Thoracic aorta (tissue), 2 donors: ENCODE measurements at places on chromosomes 2 and 18.

- no peaks in the 10 kb centered on the region for H3K27me3 ChIP-seq
- no peak for DNase-seq
- no peaks in the 10 kb centered on the region for H3K36me3 ChIP-seq
These were observed 117.2 kb upstream of the KLF7 start for GRCh38 chr2:207282916-207283315.

GRCh38 chr2:67416136-67416535, 19.0 kb downstream of the ETAA1 start:
- no peak overlapping the region for H3K27ac ChIP-seq
- no peaks in the 10 kb centered on the region for H3K27me3 ChIP-seq
- no peaks in the 10 kb centered on the region for H3K36me3 ChIP-seq
- no peak overlapping the region for H3K4me3 ChIP-seq
- no peaks in the 10 kb centered on the region for H3K4me1 ChIP-seq

- no peaks in the 10 kb centered on the region for H3K36me3 ChIP-seq
- no peak for DNase-seq
- H3K4me3 ChIP-seq, result no peak overlapping the region
- H3K4me1 ChIP-seq, result no peaks in the 10 kb centered on the region
- H3K27ac ChIP-seq, result no peak overlapping the region
- no peaks in the 10 kb centered on the region for H3K27me3 ChIP-seq
These were observed 14.8 kb upstream of the SMAD2 start for GRCh38 chr18:47944972-47945852.

DNA sequence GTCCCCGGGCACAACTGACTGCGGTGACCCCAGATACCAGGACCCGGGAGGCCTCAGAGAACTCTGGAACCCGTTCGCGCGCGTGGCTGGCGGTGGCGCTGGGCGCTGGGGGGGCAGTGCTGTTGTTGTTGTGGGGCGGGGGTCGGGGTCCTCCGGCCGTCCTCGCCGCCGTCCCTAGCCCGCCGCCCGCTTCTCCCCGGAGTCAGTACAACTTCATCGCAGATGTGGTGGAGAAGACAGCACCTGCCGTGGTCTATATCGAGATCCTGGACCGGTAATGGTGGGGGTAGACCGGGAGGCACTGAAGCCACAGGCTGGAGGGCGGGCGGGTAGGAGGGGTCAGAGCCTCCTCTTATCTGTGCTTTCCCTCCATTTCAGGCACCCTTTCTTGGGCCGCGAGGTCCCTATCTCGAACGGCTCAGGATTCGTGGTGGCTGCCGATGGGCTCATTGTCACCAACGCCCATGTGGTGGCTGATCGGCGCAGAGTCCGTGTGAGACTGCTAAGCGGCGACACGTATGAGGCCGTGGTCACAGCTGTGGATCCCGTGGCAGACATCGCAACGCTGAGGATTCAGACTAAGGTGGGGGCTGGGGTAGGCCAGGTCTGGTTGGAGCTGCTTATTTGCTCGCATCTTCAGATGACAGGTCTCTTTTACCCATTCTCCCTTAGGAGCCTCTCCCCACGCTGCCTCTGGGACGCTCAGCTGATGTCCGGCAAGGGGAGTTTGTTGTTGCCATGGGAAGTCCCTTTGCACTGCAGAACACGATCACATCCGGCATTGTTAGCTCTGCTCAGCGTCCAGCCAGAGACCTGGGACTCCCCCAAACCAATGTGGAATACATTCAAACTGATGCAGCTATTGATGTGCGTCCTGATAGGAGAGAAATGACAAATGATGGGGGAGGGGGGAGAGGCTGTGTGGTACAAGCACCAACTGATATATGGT, 780 bp downstream of the HTRA2 start:
- no peaks in the 10 kb centered on the region for H3K27me3 ChIP-seq
- peak overlapping the region; percentile 65 for H3K27ac ChIP-seq
- DNase-seq, result no peak
- H3K36me3 ChIP-seq, result peaks cover 34% of the 10 kb centered on the region
- peaks cover 14% of the 10 kb centered on the region for H3K4me1 ChIP-seq
- peak overlapping the region; percentile 100 for H3K4me3 ChIP-seq

DNA sequence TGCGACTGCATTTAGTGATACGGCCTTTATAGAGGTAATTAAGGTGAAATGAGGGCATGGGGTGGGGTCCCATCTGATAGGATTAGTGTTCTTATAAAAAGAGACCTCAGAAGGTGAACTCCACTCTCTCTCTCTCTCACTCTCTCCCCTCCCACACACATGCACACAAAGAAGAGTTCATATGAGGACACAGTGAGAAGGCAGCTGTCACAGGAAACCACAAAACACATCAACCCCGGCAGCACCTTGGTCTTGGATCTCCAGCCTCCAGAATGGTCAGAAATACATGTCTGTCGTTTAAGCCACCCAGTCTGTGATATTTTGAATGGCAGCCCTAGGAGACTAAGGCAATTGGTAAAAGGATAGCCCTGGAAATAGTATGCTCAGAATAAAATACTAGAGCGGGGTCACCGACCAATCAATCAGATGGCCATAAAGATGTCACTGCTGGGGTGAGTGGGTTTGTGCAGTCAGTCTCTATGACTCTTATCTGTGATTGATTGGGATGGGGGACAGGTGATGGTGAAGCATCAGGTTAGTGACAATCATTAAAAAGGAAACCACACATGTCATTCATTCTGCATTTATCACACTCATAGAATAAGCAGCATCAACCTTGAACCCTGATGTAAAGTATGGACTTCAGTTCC, 118.9 kb upstream of the POU3F3 start:
- no peak overlapping the region for H3K4me3 ChIP-seq
- H3K4me1 ChIP-seq, result no peaks in the 10 kb centered on the region
- no peak for DNase-seq
- no peaks in the 10 kb centered on the region for H3K27me3 ChIP-seq
- no peaks in the 10 kb centered on the region for H3K36me3 ChIP-seq
- no peak overlapping the region for H3K27ac ChIP-seq

DNA sequence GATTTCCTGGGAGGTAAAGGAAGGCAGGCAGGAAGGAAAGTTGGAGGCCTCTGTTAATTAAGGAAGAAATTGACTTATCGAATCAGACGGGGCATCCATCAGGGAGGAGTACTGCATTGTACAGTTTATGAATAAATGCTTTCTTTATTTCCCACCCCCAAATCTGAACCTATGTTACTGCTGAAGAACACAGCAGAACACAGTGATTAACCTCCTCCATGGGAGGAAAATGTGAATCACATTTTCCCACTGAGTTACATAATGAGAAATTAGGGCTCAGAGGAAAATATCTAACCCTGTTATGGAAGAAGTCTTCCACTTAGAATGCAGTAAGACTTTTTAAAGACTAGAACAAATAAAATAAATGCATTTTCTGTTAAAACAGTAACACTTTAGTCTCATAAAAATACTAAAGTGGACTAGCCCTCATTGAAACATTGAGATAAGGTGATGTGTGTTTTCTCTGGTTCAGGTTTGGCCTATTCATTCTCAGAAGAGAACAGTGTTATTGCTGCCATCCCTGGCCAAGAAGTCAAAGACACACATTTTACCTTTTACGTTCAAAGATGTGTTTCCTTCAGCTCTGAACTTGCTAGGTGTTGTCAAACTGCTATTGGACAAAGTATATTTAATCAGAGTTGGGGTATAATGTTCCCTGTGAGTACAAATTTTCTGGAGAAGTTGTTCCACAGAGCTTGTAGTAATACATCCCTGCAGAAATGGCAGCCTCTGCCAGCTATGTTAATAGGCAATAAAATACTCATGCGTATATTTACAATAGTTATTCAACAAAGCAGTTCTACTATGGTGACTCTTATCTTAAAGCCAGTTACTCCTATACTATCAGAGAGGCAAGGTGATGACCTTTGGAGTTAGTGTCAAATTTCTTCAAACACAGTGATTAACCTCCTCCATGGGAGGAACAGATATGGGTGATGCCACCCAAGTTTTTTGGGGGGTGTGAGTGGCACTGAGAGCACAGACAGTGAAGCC, 11.1 kb downstream of the DNAH6 start:
- no peak overlapping the region for H3K4me3 ChIP-seq
- H3K27ac ChIP-seq, result no peak overlapping the region
- no peaks in the 10 kb centered on the region for H3K36me3 ChIP-seq
- DNase-seq, result no peak
- no peaks in the 10 kb centered on the region for H3K4me1 ChIP-seq

- no peak for DNase-seq
- H3K4me3 ChIP-seq, result no peak overlapping the region
- H3K27ac ChIP-seq, result no peak overlapping the region
- no peaks in the 10 kb centered on the region for H3K36me3 ChIP-seq
- H3K4me1 ChIP-seq, result no peaks in the 10 kb centered on the region
These were observed 1.9 kb upstream of the SYT4 start for GRCh38 chr18:43279015-43279744.

GRCh38 chr2:213285404-213285803, 1.1 kb downstream of the SPAG16 start:
- H3K4me3 ChIP-seq, result peak overlapping the region; percentile 95
- no peaks in the 10 kb centered on the region for H3K27me3 ChIP-seq
- DNase-seq, result no peak

- H3K36me3 ChIP-seq, result no peaks in the 10 kb centered on the region
- no peak for DNase-seq
These were observed 23.2 kb upstream of the SLC35F6 start for GRCh38 chr2:26740890-26741302.

DNA sequence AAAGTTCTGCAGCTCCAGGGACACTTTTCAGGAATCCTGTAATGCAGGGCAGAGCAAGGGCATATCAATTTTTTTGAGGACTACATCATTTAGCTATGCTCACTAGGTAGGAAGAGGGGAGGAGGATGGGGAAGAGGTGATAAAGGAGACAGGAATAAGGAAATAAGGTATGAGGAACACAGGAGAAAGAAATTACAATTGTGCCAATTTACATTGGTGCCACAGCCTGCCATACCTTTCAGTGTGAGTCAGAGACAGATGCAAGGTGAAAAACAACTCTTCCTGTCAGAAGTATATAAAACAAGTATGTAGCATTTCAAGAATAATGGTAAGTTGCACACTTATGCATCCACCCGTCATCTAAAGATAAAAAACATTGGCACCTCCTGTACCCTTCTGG, 5.4 kb upstream of the MRPS9 start:
- no peak overlapping the region for H3K4me3 ChIP-seq
- no peaks in the 10 kb centered on the region for H3K4me1 ChIP-seq

- H3K36me3 ChIP-seq, result no peaks in the 10 kb centered on the region
- H3K4me3 ChIP-seq, result no peak overlapping the region
- peaks cover 5% of the 10 kb centered on the region for H3K4me1 ChIP-seq
- no peak overlapping the region for H3K27ac ChIP-seq
- no peak for DNase-seq
- no peaks in the 10 kb centered on the region for H3K27me3 ChIP-seq
These were observed 5.0 kb upstream of the EVA1A start for GRCh38 chr2:75565472-75566462.

- H3K36me3 ChIP-seq, result no peaks in the 10 kb centered on the region
- no peaks in the 10 kb centered on the region for H3K27me3 ChIP-seq
These were observed 323.4 kb upstream of the PKDCC start for GRCh38 chr2:41724465-41724864.

GRCh38 chr2:2703762-2704427, 372.8 kb upstream of the MYT1L start:
- H3K4me3 ChIP-seq, result no peak overlapping the region
- no peaks in the 10 kb centered on the region for H3K27me3 ChIP-seq
- no peak for DNase-seq
- no peaks in the 10 kb centered on the region for H3K4me1 ChIP-seq
- H3K27ac ChIP-seq, result no peak overlapping the region

GRCh38 chr2:176924909-176925534, 287.6 kb upstream of the HNRNPA3 start:
- no peak overlapping the region for H3K4me3 ChIP-seq
- DNase-seq, result no peak
- H3K4me1 ChIP-seq, result no peaks in the 10 kb centered on the region
- no peaks in the 10 kb centered on the region for H3K27me3 ChIP-seq

DNA sequence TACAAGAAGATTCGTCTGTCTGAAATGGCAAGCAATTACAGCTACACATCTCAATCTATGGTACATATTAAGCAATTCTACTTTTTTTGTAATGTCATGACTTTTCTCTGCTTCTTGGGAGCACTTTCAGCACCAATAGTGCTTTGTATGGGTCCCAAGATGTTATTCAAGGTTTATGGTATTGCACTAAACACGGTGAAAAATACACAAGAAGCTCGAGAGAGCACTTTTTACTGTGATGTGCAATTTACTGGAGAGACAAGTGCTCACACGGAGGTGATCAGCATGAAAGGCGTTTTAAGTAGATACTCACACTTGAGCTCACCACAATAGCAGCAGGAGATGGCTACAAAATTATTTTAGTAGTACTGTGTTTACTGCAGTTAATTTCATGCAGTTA, 783.6 kb downstream of the CBLN2 start:
- H3K27me3 ChIP-seq, result no peaks in the 10 kb centered on the region
- no peak overlapping the region for H3K4me3 ChIP-seq
- H3K27ac ChIP-seq, result no peak overlapping the region
- no peak for DNase-seq
- H3K4me1 ChIP-seq, result no peaks in the 10 kb centered on the region
- H3K36me3 ChIP-seq, result no peaks in the 10 kb centered on the region

GRCh38 chr2:108778857-108779256, 7.7 kb upstream of the CCDC138 start:
- DNase-seq, result no peak
- no peaks in the 10 kb centered on the region for H3K27me3 ChIP-seq
- no peak overlapping the region for H3K27ac ChIP-seq
- H3K4me1 ChIP-seq, result no peaks in the 10 kb centered on the region
- no peak overlapping the region for H3K4me3 ChIP-seq

DNA sequence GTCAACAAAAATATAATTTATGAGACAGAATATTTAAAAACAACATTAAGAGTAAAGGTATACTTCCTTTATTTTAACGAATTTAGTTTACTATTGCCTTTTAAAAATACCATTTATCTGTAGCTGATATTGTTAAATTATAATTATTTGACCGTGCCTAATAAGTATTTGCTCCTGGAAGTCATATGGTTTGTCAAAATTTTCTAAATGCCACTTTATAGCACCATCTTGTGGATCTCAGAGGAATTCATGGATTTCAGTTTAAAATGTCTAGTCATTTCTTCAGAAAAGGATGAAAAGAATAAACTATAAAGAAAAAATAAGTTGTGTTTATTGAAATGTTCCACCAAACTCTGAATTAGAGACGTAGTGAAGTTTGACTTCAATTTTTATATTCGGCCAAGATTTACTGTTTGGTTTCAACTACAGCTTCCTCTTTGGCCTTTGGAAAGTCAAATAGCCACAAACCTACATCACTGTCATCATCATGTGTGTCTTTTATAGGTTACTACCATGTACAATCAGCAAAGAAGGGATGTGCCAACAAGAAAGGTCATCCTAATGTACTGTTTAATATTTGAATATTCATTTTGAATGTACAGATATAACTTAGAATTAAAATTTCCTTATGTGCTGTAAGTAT, 10.3 kb upstream of the FTCDNL1 start:
- H3K27me3 ChIP-seq, result no peaks in the 10 kb centered on the region
- H3K4me3 ChIP-seq, result no peak overlapping the region
- no peaks in the 10 kb centered on the region for H3K4me1 ChIP-seq

GRCh38 chr2:28623582-28624405, 127.8 kb upstream of the PPP1CB start:
- H3K4me3 ChIP-seq, result no peak overlapping the region
- H3K27ac ChIP-seq, result peak overlapping the region; percentile 99
- DNase-seq, result no peak
- peaks cover 51% of the 10 kb centered on the region for H3K4me1 ChIP-seq
- no peaks in the 10 kb centered on the region for H3K36me3 ChIP-seq
- no peaks in the 10 kb centered on the region for H3K27me3 ChIP-seq
